ENCODE measurements at places on chromosomes 7 and 10. TPM values are rescaled to one million over a fixed set of nuclear protein-coding genes. Genes with fewer than 3 reads are reported as not detected.

DNA sequence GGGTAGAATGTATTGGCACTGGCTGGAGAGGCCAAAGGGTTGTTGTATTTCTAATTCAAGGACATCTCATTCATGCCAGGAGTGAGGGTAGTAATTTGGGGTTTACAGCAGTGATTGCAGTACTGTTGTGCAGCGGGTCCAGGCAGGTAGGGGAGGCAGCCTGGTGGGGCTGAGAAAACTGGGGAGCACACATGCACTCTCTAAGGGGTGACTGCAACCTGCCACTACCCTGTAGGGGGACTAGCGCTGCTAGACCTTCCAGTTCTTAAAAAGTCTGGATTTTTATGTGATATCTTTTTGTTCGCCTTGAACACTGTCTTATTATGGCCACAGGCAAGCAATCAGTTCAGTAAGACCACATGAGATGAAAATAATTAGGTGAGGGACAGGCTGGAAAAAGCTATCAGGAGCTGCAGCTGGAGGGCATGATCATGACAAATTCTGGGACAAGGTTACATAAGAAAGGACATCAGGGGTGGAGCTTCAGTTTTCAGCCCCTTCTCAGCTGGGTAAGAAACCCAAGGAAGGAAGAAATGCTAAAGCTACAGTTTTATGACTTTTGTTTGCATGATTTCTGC is 149.0 kb downstream of the ARHGAP21 start:
- no peak for DNase-seq

GRCh38 chr10:132916956-132917666 is 25.3 kb downstream of the CFAP46 start:
- no peak for DNase-seq

GRCh38 chr7:43905956-43906330 is 453 bp downstream of the URGCP start:
- no peak for DNase-seq

GRCh38 chr7:141328290-141328689 is 222.9 kb upstream of the AGK start:
- no peak for DNase-seq

DNA sequence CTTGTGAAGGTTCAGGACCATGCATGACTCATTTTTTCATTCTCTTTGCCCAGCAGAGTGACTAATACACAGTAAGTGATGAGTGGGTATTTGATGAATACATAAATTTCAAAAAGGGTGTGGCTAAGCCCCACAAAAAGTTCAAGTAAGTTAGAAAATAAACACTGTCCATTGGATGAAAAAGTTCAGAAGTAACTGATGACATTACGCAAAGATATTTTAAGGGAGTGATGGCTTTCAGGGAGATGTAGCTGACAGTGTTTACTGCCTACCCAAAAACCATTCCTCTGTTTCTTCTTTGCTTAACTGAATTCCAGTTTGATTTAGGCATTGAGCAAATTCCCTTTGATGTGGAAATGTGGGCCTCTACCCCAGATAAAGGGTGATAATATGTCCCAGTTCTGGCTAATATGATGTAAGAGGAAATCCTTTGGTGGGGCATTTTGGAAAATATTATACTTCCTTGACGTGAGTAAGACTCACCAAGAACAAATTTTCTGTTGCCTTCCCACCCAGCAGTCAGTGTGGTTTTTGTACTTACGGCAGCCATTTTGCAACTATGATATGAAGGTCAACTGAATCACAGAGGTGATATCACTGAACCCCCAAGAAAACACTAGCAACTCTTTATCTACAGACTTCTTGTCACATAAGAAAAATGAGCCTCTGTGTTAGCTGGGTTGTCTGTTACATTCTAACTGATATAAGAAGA is 29.0 kb upstream of the EBLN1 start:
- no peak for DNase-seq

FRG2B gene
- polyA plus RNA-seq: not detected

GRCh38 chr10:5448333-5449001 is 36.1 kb downstream of the NET1 start:
- DNase-seq: no peak

DNA sequence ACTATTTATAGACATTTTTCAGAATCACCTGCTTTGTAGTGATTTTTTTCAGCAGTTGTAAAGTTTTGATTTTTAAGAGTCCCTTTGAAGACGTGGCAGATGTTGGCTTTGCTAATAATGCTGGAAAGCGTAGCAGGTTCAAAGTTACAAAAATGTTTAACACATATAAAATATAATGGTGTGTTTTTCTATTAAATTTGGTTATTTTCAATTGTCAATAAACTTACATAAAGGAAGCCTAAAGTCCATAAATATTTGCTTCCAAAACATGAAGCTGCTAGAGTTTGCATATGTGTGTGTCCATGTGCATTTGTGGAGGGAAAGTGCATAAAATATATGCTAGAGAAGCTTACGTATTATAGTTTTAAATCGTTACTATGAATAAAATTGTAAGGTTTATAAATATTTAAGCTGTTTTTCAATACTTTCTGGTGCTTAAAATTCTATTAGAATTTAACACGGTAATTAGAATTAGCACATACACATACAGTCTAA is 3.7 kb downstream of the MEOX2 start:
- no peak for DNase-seq

PAX4 gene
- not detected for polyA plus RNA-seq

KNDC1 gene
- polyA plus RNA-seq: 0.01 TPM

FAM25A gene
- not detected for polyA plus RNA-seq

DNA sequence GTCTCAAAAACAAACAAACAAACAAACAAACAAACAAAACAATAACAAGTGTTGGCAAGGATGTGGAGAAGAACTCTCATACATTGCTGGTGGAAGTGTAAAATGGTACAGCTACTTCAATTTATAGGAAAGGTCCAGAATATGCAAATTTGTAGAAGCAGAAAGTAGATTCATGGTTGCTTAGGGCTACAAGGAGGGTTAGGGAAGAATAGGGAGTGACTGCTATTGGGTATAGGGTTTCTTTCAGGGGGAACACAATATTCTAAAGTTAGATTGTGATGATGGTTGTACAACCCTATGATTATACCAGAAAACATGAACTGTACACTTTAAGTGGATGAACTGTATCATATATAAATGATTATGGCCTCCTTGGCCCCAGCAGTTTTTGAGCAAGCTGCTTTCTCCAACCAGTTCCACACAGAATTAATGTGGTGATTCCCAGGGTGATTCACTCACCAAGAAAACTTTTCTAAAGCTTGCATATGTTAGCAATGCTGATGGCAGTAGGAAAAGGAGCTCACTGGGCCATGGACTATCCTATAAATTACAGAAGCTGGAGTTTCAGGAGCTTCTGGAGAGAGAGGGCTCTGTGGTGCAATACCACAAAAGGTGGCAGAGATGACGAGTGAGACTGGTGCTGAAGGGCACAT is 52.8 kb upstream of the KCNIP2 start:
- no peak for DNase-seq

- no peak for DNase-seq
These were observed 130.2 kb upstream of the CTTNBP2 start for GRCh38 chr7:118003476-118003875.

DNA sequence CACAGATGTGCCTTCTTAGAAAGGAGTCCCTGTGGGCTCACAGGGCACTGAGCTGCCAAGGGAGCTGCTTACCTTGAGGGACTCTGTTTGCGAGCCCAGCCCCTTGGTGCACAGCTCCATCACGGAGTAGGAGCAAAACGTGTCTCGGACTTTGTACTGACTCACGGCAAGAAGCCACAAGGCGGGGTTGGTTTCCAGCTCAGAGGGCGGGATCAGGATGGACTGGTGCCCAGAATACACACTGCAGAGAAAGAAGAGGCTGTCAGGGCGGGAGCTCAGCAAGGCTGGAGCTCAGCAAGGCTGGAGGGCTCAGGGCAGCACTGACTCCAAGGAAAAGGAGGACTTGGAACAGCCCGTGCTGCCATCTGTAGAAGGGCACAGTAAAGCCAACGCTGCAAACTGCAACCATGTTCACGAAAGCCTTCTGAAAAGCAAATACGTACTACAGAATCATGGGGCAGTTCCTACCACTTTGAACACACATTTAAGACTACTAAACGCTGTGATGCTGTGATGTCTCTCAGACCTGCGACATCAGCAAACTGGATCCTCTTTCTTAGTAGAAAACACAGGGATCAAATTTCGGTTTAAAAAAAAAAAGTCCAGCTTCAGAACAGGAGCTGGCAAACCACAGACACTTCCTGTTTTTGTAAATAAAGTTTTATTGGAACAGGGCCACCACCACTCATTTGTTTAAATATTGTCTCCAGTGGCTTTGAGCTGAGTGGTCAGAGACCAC is 194.3 kb downstream of the ZMYND11 start:
- DNase-seq: no peak

TIAL1 gene
- 34.9 TPM for polyA plus RNA-seq

PSTK gene
- polyA plus RNA-seq: 5.1 TPM

LRIT2 gene
- not detected for polyA plus RNA-seq

BTBD16 gene
- polyA plus RNA-seq: not detected

- no peak for DNase-seq
These were observed 70.9 kb upstream of the CTBP2 start for GRCh38 chr10:125231116-125231812.

- DNase-seq: no peak
These were observed 35.2 kb downstream of the SBDS start for GRCh38 chr7:66960192-66960591.

DNA sequence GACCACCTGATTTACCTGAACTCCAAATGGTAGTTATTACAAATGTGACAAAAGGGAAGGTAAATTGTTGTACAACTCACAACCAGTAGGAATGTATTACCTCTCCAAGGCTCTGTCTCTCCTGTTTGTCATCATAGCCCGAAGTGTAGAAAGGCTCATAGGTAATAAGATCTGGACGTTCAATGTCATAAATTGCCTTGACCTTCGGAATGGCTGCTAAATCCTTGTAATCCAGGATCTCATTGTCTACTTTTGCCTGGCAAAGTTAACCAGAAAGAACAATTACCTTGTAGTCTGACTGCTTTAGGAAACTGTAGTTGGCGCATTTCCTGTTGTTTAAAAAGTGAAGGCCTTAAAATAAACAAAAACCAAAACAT is 68.6 kb upstream of the AFAP1L2 start:
- no peak for DNase-seq

DNA sequence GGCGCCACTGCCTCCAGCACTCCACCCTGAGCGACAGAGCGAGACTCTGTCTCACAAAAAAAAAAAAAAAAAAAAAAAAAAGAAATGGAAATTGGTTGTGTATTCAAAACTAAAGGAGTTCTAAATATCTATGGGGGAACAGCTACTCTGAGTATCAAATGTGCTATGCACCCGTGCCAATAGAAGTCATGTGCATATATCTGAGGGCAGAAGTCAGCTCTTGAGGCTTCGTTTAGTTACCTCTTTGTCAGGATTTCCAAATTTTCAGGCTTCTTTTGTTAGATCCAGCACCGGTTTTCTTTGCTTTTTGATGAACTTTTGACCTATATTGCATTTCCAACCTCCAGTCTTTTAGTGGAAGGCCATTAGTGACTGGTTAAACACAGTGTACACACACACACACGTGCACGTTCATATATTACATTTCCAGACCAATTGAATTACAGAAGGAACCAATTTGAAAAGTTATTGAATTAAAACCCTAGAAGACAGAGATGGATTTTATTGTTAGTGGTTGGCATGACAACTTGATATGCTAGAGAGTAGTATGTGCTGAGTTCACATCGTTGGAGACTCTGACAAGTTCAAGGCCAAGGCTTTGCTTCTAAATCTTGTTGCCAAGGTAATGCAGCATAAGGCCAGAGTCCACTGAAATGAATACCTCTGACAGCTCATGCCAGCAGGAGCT is 33.1 kb upstream of the ADD3 start:
- no peak for DNase-seq

HOXA13 gene
- polyA plus RNA-seq: not detected

DNA sequence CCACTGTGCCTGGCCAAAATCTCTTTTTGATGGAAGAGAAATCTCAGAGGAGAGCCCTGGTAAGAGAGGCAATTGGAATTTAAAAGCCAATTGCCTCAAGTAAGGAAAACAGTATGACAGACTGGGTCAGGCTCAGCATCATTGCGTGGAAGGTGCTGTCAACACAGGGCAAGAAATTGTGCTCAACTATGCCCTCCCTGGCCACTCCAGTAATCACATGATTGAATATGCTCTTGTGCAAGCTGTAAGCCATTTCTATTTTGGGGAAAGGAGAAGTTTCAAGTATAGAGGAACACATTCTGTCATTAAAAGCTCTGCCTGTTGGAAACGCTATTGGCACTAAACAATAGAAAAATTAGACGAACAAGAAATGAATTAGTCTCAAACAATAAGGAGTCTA is 1127.7 kb downstream of the REEP3 start:
- DNase-seq: no peak

CYP2W1 gene
- polyA plus RNA-seq: not detected

DNA sequence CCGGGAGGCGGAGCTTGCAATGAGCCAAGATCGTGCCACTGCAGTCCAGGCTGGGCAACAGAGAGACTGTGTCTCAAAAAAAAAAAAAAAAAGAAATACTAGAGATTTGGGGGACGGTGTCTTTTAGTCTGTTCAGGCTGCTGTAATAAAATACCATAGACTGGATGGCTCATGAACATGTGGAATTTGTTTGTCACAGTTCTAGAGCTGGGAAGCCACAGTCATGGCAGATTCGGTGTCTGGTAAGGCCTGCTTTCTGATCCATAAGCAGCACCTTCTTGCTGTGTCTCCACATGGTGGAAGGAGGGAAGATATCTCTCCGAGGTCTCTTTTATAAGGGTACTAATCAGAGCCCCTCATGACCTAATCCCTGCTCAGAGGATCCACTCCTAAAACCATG is 102.7 kb upstream of the MKLN1 start:
- no peak for DNase-seq

DNA sequence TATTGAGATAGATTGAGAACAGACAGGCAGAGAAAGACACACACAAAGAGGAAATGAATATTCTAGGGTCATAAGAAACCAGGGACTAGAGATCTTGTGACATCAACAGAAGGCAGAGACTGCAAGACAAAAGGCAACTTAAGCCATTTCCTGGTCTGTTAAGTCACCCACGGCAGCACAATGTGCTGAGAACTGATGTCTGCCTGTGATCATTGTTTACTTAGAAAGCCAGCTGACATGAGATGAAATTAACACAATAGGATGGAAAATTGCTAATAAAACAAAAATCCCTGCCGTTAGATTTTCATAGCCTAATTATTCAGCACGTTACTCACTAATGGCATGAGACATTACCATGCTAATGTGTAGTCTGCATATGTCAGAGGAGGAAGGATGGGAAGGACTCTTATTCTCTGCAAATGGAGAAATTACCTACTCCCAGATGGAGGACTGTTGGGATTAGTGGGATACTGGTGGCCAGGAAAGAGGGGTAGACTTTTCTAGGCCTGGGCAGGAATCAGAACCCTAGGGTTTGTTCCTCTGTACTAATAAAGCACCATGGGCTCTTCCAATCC is 191.3 kb upstream of the PODXL start:
- no peak for DNase-seq

METTL27 gene
- 3.4 TPM for polyA plus RNA-seq

GRCh38 chr10:105398202-105398601 is 757.1 kb downstream of the SORCS3 start:
- DNase-seq: no peak

CPED1 gene
- 0.19 TPM for polyA plus RNA-seq

TAC1 gene
- polyA plus RNA-seq: not detected

DNA sequence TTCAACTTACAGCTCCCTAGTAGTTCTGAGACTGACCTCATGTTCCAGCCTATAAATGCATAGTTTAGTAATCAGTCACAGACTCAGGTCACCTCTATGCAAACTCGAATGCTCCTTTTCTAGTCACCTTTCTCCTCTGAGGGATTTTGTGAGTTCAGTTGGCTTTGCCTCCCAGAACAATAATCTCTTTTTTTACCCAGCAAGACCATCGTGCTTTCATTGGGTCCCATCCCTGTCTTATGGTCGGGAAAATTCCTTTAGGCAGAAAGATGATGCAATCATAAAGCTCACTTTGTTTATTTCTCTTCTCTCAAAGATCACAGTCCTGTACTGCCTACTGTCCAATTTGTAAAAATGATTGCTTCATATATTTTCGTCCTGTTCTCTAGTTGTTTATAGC is 38.4 kb downstream of the TWIST1 start:
- no peak for DNase-seq

All from GM12878 (cell line).